Stimulated activated CD4-positive, alpha-beta T cell treated with anti-CD3 and anti-CD28 coated beads, Interleukin-1b, Interleukin-23, amount 100 ng/mL, for 1 hour (primary cell): ENCODE measurements at places on chromosomes 2 and 18.

GRCh38 chr2:26811261-26811660, 25.4 kb downstream of the CENPA start:
- no peak for DNase-seq

GRCh38 chr18:31302991-31303390, 15.0 kb upstream of the DSG1 start:
- DNase-seq, result no peak

GRCh38 chr2:238709325-238710025, 138.4 kb upstream of the TWIST2 start:
- no peak for DNase-seq

DNA sequence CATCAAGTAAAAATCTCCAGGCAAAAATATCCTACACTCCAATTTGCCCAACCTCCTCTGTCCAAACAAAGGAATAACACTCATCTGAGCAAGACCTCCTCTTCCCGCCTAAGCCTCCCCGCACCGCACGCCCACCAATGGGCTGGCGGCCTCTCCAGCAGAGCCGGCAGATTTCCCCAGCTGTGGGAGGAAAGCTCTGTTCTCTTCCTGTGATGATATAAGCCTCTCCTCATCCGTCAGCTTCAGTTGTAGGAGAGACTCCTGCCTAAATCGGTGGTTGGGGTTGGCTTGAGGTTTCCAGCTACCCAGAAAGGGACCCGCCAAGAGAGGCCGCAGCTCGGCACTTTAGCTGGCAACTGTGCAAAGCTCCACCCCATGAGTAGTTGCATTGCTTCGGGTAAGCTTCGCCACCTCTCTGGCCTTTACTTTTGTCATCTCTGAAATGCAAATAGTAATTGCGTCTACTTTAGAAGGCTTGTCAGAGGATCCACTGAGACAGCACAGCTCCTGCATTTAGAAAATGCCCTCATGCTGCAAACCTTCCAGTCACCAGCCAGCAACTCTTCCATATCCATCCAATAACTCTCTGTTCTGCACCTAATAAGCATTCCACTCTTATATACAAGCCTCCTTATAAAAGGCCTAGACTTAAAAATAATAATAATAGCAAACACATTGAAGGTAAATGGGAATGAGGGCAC, 146.4 kb downstream of the MYT1L start:
- no peak for DNase-seq

GRCh38 chr2:3814706-3815245, 111.4 kb downstream of the DCDC2C start:
- no peak for DNase-seq

DNA sequence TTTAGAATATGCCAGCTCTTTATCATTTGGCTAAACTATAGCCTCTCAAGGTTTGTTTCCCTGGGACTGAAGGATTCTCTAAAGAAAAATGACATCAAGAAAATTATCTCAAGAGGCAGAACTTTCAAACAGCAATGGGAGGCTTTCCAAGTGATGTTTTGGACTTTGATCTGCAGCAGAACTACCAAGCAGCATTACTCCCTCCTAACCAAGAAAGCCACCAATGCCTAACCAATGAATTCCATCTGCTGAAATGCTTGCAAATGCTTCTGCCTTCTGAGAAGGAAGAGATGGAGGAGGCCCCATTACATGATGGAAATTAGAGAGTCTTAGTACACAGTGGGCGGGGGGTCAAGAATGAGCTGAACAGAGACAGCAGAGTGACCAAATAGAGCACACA, 95.1 kb upstream of the SLC35G4 start:
- no peak for DNase-seq
